Stimulated activated CD4-positive, alpha-beta T cell treated with anti-CD3 and anti-CD28 coated beads, TNF-alpha, amount 100 ng/mL, for 24 hours (primary cell): ENCODE measurements at places on chromosomes 6 and 20.

DNA sequence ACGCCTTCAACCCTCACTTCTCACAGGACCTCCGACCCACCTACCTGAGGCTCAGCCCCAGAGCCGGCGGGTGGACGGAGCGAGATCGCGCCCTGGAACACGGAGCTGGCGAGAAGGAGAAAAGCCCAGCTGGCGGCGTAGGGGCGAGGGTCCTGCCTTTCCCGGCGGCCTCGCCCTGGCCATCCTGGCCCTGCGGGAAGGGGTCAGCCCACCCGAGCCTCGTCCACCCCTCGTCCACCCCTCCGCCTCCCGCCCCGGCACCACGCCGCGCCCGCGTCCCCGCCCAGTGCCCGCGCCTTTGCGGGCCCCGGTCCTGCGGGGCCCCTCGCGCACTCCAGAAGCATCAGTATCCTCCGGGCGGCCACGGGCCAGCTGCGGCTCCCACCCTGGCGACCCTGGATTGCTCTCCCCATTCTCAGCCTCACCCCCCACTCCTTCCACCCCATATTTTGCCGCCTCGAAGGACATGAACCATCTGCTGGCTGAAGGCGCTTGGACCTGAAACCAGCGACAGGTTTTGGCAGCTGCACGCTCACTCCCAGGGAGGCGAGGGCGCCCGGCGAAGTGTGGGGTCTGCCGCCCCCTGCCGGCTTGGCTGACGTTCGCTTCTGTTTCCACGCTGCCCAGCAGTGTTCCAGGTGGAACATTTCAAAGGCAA, 65.1 kb downstream of the PLG start:
- peak; percentile 31 for DNase-seq

DNA sequence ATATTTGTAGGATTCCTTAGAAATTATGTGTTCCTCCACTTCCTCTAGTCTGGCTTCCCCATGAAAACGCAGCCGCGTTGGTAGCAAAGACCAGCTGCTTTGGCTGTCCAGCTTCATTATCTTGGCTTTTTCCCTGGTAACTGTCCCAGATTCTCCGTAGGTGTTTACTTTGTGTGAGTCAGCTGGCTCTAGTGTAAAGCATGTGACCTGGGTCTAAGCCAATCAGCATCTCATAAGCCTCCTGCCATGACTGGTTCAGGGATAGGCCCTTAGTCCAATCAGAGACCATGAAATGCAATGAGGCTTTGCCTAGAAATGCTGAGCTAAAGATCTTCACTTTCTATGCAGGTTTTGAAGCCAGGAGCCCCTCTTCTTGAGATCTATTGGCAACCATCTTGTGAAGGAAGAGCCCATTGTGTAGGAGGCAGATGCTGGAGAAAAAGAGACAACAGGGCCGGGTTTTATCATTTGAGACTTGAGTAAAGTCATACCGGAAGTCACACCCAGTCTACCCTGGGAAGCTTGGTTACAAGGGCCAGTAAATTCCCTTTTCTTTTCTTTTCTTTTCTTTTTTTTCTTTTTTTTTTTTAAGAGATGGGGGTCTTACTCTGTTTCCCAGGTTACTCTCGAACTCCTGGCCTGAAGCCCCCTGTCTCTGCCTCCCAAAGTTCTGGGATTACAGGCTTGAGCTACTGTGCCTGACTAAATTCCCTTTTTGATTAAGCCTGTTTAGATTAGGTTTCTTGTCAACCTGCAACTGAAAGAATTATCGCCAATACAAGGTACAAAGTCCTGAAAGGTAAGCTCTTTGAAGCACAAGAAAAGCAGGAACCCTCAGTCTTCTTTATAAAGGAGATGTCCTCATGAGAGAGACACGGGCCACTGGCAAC, 256.5 kb upstream of the RREB1 start:
- DNase-seq = no peak

- DNase-seq = no peak
Observed at GRCh38 chr6:152458648-152459644, 178.2 kb downstream of the SYNE1 start.

DNA sequence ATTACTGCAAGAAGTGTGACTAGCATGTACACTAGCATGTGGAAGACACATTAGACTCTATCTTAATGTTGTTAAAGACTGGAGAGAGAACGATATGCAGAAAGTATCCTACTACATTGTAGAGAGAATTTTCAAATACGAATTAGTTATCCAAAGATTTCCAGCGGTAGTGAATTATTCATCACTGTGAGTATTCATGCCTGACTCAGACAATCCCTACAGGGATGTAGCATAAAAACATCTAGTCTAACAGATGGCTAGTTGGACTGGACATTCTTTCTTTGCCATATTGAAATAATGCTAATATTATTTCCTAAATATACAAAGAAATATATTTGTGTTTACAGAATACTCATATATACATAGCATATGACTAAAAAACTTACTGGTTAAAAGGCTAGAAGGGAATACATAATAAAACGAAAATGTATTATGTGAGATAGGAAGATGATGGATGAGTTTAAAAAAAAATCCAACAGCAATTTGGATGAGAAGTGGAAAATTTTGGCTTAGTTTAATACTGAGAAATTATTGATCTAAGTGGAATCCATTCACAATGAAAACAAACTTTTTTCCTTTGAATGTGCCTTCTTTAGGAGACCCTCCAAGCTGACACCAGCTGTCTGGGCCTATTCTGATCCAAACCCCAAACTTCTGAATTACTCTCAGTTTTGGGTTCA, 580.7 kb downstream of the RFPL4B start:
- no peak for DNase-seq

DNA sequence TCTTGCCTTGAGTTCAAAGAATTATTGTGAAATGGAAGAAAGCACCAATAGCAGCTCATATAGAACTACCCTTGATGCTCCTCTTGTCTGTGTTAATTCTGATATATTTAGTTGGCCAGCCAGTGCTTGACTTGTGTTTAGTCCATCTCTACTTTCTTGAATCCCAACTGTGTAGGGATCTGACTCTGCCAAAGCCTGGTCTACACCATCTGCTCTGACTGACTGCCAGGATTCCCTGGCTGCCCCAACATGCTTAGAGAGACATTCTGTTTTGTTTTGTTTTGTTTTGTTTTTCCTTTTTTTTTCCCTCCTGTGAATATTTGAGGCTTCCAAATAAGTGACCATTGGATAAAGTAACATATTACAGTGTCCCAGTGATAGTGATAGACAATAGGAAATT, 953.7 kb upstream of the MANEA start:
- DNase-seq = no peak

- no peak for DNase-seq
Observed at GRCh38 chr6:13447949-13448724, 39.3 kb downstream of the GFOD1 start.

DNA sequence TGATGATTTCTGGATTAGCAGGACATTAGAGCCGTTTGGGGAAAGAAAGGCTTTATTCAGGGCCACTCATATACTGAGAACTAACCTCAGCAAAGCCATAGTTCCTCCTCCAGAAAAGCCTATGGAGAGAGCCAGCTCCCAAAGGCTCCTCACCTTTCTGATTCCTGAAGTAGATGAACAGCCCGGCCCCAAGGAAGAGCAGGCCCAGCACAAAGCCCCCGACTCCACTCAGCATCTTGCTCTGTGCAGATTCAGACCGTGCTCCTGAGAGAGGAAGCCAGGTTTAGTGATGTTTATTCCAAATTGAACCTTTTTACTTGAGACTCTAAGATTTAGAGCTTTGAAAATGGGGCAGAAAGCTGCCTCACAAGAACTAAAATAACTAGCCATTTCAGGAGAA, 9.1 kb downstream of the HLA-DRB1 start:
- DNase-seq = no peak

DNA sequence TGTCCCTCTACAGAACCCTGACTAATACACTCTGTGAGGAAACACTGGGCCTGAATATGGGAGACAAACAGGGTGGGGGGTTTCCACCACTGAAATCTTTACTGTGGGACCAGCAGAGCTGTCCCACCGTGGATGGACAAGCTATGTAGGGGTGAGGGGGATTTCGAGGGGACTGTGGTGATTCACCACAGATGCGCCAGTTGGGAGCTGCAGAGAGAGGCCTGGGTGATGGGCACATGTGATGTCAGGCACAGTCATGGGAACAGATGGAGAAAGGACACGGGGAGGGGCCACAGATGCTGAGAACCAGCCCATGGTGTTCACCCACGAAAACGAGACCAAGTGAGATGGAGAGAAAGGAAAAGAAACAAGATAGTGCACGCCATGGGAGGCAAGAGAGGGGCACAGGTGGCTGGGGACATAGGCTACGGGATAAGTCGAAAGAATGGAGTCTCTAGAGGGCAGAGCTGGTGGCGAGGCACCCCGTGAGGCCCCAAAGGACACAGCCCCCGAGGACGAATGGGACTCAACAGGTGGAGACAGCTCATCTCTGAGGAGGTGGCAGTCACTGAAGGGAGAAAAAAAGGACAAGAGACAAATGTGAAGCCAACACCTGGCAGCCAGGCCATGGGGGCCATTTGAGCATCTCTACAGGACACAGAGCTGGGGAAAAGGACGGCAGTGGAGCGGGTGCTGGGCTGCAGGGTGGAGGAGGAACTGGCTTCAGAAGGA, 10.5 kb upstream of the RAMACL start:
- no peak for DNase-seq

- no peak for DNase-seq
Observed at GRCh38 chr20:2914160-2914559, 40.9 kb downstream of the PTPRA start.

- DNase-seq = no peak
Observed at GRCh38 chr20:49637046-49637637, 69.2 kb upstream of the PTGIS start.

DNA sequence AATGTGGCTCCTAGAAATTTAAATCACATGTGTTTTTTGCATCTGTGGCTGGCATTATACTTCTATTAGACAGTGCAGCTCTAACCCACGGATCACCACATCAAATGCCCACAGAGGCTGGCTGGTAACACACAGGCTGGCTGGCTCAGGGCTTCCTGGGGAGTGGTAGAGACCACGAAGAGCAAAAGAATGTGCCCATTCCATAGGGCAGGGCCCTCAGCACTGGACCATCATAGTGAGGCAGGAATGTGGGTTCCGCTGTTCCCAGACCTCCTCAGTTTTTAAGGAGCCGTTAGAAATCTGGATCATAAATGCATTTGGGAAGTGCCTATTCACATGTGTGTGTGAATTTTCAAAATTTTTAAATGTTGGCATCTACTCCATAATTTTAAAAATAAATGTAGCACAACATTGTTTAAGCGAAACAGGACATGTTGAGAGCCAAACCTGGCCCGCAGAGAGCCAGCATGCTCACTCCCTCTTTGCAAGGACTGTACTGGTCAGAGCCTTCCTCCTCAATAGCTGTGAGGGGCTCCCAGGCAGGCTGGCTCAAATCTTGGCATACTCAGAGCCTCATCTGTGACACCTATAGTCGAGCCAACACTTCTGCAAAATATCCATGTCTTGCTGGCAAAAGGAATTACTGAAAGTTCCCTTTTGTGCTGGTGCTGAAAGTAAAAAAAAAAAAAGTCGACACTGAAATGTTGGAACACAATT, 190.5 kb downstream of the FNDC1 start:
- DNase-seq = no peak

DNA sequence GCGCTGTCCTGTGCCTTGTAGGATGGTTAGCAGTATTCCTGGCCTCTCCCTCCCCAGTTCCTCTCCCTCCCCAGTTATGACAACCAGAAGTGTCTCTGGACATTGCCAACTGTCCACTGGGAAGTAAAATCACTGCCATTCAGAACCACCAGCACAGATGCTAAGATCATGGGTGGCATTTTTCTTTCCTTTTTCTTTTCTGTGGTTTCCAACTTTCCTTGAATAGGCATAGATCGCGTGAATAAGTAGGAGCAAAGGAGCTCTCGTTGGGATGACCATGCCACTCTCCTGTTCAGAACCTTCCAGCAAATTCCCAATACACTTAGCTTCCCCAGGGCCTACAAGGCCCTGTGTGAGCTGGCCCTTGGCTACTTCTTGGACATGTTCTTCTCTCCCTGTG, 59.0 kb downstream of the EYA2 start:
- no peak for DNase-seq
